IPS DF 19.7 (cell line): ENCODE measurements at places on chromosomes 16 and 17.

GRCh38 chr17:74754832-74755231, 6.4 kb downstream of the NHERF1 start:
- no peak for DNase-seq

DNA sequence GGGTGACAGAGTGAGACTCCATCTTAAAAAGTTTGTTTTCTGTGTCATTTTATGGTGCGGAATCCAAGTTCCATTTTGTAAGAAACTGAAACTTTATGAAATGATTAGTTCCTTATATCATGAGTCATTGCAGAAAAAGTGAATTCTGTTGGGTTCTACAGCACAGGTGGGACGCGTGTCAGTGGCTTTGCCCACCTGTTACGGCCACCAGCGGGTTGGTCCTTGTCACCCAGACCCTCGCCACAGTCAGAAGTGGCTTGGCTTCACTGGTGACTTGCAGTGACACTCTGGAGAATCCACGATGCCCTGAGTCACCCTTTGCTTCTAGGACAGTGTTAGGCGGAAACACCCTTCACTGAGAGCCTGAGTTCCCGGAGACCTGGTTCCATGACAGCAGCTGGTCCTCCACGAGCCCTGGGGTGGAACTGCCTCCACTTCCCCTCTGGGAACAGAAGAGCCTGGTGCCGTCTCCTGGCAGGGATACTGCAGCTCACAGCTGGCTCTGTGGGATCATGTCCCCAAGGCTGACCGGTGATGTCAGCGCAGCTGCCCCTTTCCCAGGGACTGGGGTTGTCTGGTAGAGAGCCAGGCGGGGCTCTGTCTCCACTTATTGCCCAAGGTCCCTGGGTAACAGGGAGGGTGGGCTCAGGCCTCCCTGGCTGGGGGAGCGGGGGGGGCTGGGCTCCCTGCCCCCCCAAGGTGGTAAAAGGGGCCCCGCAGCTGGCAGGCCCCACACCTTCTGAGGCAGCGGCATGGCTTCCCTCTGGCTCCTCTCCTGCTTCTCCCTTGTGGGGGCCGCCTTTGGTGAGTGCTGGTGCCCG, at the start of gene CTRB1:
Gene CTRB1 (plus strand): TSS at position 733 of the 821 bp plus-strand sequence. CDS start 20 bp downstream, at position 753.
- DNase-seq = no peak

- no peak for DNase-seq
Observed at GRCh38 chr16:65697065-65697464, 575.2 kb upstream of the CDH11 start.

GRCh38 chr17:15952916-15953790, 8.2 kb downstream of the ADORA2B start:
- DNase-seq = no peak
